Activated CD8-positive, alpha-beta T cell treated with anti-CD3 and anti-CD28 coated beads, Interleukin-2, amount 10 ng/mL, durations not matched to agents 7 days and 5 days (primary cell): ENCODE measurements at places on chromosomes 13 and 19.
A peak's percentile ranks its signal among the peaks of the same experiment; 100 is the strongest.

DNA sequence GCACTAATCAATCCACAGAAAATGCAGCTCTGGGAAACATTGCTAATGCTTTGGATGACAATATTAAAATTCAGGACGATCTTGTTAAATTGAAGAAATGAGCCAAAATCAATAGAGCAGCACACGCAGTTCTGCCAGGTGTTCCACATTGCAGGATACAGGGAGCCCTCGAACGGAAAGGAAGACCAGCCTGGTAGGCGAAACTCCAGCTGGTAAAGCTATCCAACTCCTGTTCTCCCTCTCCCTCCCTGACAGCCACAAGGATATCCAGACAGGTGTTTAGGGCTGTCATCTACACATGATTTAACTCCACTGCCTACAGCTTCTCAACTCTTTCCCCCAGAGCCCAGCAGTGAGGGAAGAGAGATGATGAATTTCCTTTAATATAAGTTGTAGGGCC, 67.7 kb downstream of the EPSTI1 start:
- DNase-seq: no peak

DNA sequence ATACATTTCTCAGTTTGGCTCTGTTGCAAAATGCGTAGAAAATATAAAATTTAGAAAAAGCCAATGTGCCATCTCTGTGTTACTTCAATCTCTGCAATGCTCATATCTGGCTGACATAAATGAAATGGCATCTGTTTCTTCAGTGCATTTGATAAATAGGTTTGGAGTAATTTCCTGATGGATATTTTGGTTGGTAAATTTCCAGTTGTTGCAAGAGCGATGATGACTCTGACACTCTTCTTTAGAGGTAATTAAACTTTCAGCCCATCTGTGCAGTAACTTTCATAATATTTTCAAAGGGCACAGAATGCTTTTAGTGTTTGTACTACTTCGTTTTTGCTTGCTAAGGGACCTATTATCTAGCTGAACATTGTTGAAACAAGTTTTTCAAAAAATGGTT, 1286.4 kb downstream of the PCDH9 start:
- DNase-seq: no peak

- DNase-seq: no peak
Observed at GRCh38 chr19:56732976-56733375, 61.4 kb upstream of the ZNF835 start.

DNA sequence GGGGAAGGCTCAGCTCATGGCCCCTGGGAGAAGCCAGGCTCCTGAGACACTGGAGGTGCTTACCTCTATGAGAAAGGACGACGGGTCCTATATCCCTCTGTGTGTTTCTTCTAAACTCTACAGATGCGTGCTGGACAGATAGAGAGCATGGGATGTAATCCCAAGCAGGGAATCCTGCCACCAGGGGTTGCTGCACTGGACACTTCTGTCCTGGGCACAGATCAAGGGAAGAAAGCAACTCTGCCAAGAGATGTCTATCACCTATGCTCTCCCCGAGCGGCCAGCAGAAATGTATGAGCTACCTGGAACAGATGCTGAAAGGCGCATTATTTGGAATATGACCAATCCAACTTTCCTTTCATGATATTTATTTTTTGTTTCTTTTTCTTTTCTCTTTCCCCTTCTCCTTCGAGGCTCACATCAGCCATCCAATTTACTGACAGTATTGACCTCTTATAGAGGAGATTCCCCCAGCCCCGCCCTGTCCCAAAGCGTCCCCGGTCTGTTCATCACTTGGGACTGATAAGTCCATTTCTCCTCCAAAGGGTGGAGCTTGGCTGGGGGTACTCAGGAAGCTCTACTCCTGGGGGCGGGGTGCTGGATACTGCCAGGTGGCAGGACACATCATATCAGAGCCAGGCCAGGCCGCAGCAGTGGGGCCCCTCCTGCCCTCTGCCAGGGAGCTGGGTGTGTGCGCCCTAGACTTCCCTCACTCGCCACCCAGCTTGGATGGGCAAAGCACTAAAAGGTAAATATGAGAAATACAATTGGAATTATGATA, 34.2 kb downstream of the TSHZ3 start:
- no peak for DNase-seq

DNA sequence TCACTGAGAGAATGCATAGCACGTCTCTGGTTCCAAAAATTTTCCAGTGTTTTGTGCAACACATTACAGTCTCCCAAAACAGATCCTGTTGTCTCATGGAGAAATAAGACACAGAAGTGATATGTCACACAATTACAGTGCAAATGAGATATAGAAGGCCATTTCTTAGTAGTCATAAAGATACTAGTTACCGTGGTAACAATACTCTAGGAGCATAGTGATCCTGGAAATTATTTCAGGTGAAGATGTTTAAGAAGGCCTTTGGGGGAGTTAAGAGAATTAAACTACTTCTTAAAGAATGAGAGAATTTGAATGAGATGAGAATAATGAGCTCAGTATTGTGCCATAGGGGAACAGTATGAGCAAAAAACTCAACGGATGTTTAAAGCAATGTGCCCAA, 628.0 kb upstream of the MIR17HG start:
- DNase-seq: no peak

DNA sequence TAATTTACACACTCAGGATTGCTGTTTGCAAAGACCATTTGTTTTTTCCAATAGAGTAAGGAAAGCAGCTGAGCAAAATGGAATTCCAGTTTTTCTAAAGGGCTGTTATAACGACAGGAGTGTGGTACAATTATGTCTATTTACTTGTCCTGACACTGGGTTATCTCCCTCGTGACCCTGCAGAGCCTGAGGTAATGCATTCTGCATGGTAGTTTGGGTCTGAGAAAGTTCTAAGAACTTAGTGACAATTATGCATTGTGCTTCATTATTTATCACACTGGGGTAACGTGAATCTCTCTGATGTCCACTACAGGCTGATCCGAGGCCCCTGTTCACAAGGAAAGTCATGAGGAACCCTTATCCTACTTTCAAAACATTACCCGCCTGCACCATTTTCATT, 50.7 kb upstream of the EDNRB start:
- DNase-seq: no peak

DNA sequence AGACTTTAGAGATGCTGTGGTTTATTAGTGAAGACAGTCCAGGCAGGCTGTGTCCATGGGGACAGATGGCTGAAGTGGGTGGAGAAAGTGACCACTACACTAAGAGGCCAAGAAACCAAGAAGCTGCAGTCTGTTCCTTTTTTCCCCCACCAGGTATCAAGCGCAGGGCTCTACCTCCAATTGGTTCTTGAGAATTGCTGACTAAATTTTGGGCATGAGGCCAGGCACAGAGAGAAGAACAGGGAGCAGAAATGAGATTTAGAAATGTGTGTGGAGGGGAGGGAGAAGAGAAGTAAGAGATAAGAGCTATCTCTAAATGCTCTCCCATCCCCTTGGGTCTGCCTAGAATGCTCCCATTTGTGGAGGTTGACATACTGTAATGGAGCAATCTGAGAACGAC, 12.3 kb upstream of the CYSLTR2 start:
- no peak for DNase-seq

DNA sequence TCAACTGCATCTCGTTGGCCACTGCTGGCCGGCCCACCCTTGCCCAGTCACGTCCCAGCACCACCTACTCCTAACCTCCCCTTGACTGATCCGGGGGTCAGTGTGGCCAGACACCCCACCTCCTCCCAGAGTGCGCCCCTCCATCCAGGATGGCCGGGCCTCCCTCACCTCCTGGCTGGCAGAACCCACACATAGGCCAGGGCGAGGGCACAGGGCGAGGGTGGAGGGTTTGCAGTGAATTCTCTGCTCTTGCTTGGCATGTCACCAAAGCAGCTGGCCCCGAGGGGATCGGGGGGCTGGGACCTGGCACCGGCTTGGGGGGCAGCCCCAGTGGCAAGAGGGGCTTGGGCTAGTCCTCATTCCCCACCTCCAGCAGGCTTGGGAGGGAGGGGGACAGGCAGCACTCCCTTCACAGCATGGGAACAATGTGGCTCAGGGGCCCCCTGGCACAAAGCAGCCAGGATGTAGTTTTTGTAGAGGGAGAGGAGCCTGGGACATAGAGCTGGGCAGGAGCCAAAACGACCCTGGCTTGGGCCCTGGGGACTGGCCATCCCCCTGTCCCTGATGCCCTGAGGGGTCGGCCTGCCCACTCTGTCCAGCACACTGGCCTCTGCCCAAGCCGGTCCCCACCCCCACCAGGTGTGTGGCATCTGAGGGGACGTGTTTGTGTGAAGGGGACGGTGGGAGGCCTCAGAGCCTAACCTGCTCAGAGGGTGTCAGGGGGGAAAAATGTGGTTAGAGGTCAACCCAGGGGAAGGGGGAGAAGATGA, 28.5 kb upstream of the ASF1B start:
- no peak for DNase-seq

GRCh38 chr19:19354932-19355331, 34.3 kb downstream of the MAU2 start:
- DNase-seq: no peak

DNA sequence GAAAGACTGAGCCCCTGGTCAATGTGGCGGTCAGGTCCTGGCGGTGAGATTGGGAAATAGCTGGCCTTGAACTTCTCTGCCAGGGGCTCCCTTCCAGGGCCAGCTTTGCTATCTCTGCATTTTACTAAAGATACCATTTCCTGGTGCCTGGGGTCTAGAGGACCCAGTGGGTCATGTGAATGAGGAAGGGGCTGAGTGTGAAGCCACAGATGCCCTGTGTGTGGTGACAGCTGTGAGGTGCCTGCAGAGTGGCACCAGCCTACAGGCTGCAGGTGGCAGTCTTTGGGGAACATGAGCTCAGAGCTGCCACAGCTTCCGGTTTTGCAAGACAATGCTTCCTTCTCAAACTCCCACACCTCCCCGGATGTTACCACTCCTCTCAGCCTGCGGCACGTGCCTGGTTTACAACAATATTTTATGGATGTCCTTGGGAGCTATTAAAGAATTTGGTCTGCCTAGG, 5.2 kb upstream of the MLNR start:
- DNase-seq: peak; percentile 66

- DNase-seq: no peak
Observed at GRCh38 chr13:102045731-102046130, 356.1 kb downstream of the FGF14 start.

- DNase-seq: peak; percentile 98
Observed at GRCh38 chr19:15555759-15556633, 47.7 kb downstream of the CYP4F22 start.

DNA sequence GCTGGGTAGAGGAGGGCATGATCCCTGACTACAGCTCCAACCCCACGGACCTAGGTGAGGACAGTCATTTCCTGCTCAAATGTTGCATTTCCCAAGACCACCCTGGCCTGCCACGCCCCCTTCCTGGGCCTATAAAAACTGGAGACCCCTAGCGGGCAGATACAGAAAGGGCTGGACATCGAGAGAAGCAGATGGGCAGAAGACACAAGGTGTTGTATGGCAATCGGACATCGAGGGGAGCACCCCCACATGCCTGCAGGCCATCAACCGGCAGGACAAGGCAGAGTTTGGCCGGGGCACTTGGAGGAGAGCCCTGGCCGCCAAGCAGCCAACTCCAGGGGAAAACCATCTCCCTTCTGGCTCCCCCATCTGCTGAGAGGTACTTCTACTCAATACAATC, 746.4 kb downstream of the PCDH9 start:
- no peak for DNase-seq

DNA sequence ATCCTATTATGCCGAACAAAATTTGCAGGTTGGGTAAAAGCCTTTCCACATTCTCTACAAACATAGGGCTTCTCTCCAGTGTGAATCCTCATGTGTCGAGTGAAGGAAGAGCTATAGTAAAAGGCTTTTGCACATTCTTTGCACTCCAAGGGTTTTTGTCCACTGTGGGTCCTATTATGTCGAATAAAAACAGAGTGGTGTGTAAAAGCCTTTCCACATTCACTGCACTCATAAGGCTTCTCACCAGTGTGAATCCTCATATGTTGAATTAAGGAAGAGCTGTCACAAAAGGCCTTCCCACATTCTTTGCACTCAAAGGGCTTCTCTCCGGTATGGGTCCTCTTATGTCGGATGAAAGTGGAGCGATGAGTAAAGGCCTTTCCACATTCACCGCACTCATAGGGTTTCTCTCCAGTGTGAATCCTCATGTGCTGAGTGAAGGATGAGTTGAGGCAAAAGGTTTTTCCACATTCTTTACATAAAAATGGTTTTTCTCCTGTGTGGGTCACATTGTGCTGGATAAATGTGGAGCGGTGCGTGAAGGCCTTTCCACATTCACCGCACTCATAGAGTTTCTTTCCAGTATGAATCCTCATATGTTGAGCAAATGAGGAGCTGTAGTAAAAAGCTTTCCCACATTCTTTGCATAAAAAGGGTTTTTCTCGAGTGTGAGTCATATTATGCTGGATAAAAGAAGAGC, 13.6 kb downstream of the ZNF599 start:
- DNase-seq: no peak

DNA sequence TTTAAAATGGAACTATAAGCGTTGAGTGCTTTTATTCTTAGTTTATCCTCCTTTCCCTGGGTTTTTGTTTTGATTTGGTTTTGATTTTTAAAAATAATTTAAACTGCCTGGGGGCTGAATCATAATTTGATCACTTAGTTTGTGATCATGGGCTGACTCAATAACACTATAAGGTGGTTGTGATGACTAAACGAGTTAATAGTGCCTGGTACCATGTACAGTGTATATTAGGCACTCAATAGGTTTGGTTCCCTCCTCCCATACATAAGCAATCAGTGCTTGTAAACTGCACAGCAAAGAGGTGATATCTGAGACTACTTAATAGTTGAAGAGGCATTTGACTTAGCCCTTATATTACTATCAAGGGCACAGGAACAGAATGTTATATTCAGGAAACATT, 200.9 kb upstream of the RFC3 start:
- no peak for DNase-seq

DNA sequence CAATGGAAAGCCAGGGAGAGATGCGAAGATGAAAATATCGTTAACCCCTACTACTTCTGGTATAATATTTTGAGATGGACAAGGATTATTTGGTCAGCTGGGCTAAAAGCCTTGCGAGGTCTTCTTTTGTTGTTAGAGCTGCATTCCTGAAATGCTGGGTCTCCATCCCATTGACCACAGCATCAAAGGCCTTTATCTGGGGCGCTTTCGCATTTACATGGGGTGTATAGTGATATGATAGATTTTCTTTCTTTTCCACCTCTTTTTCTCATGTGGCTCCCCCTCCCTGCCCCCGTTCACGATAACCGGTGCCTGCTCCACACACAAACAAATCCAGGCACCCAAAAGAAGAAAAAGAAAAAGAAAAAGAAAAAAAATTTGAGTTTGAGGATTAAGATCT, 77.5 kb downstream of the ZNF536 start:
- DNase-seq: no peak

- DNase-seq: no peak
Observed at GRCh38 chr13:60230593-60230992, 66.9 kb upstream of the DIAPH3 start.

- DNase-seq: no peak
Observed at GRCh38 chr19:40690050-40690692, at the start of gene NUMBL. TSS of gene NUMBL (minus strand) at chr19:40690651. CDS start at chr19:40690483, 168 bp downstream.

- peak; percentile 98 for DNase-seq
Observed at GRCh38 chr19:29605653-29606419, at the start of gene POP4. TSS of gene POP4 (plus strand) at chr19:29606283. CDS start at chr19:29606319, 36 bp downstream.

DNA sequence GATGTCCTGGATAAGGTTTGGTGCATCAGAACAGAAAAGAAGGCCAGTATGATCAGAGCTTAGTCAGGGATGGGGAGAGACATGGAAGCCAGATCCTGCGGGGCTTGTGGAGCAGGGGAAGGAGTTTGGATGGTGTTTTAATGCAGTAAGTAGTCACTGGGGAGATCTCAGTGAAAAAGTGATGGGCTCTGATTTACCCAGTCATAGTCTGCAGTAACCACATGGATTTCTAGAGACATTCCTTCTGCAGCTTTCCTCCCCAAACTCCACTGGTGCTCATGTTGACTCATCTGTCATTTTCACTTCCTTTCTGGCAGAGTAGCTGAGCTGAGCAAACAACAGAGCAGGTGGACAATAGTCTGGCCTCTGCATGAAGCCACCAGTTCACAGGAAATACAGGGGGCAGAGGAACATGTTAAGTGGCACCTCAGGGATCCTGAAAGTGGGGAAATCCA, 144.1 kb downstream of the DPF1 start:
- DNase-seq: no peak
